Neural crest cell (in vitro differentiated cells): ENCODE measurements at places on chromosomes 11 and 22. TPM values are rescaled to one million over a fixed set of nuclear protein-coding genes. Genes with fewer than 3 reads are reported as not detected.

- DNase-seq: no peak
Measured at GRCh38 chr11:27317751-27318150, 45.3 kb downstream of the CCDC34 start.

- DNase-seq: no peak
Measured at GRCh38 chr11:28627690-28628255, 519.6 kb downstream of the METTL15 start.

Gene MMP20
- not detected in 2 replicates for total RNA-seq

- DNase-seq: no peak
Measured at GRCh38 chr11:35723913-35724312, 61.3 kb downstream of the TRIM44 start.

Gene FREY1
- 2.5 and 3.3 TPM in 2 replicates for total RNA-seq

- DNase-seq: peak; percentile 33
Measured at GRCh38 chr11:134275534-134276395, at the start of gene GLB1L3. Gene GLB1L3 (plus strand): TSS chr11:134276379. CDS start chr11:134276741, 362 bp downstream.

- no peak for DNase-seq
Measured at GRCh38 chr11:101786916-101787315, 127.9 kb upstream of the CEP126 start.

Gene CXCR5
- total RNA-seq: not detected in 2 replicates

Gene C11orf58
- 187 and 203 TPM in 2 replicates for total RNA-seq

- DNase-seq: no peak
Measured at GRCh38 chr22:35409783-35410662, 10.1 kb downstream of the MCM5 start.

DNA sequence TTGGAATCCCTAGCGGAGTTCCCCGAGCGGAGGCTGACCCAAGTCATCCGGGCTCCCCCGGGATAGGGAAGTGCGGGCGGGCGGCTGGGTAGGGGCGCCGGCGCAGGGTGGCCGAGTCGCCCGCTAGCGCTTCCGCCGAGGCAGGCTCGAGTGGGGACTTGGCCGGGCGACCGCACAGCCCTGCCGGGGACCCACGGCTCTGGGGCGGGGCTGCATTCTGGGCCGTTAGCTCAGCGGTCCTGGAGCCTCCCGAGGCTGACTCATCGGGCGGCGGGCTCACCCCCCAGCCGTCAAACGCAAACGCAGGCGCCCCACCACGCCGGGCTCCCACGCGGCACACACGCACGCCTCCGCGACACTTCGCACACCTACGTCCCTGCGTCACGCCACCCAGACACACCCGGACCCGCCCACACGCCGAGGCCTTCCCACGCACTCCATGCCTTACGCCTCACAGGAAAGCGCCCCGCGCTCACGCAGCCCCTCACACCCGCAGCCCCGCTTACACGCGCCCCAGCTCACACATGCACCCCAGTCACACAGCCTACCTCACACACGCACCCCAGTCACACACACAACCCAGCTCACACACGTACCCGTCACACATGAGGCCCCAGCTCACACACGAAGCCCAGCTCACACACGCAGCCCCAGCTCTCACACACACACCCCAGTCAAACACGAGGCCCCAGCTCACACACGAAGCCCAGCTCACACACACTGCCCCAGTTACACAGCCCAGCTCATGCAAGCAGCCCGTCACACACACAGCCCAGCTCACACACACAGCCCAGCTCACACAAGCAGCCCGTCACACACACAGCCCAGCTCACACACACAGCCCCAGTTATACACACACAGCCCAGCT is 1.2 kb downstream of the PHLDB1 start:
- DNase-seq: no peak

Gene GLYAT
- not detected in 2 replicates for total RNA-seq

GRCh38 chr11:126327281-126328000 is 23.6 kb downstream of the DCPS start:
- DNase-seq: no peak

Gene SEC14L6
- 3.3 and 3.6 TPM in 2 replicates for total RNA-seq

DNA sequence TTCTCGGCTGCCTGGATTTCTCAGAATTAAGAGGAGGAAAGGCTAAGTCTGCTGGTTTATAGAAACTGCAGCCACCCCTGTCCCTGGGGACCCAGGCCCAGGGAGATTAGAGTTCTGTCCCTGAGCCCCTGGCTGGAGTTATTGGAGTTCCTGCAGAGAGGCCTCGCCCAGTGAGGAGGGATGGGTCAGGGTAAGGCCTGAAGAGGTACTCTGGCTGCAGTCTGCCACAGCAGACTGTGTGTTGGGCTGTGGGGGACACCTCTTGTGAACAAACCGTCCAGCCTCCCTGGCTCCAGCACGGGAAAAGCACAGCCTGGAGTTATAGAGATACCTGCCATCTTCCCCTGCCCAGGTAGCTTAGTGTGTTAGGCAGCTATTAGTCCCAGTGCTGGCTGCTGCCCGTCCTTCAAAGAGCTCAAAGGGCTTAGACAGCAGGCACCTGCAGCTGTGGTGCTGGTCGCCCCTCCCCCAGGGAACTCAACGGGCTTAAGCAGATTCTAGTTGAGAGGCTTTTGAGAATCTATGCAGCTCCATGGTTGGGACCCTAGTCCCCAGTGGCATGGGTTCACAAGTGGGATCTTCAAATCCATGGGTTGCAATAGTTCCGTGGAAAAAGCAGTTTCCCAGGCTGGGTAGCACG is 36.6 kb upstream of the MUC15 start:
- no peak for DNase-seq

- peak; percentile 81 for DNase-seq
Measured at GRCh38 chr11:112555491-112556364, 295.1 kb upstream of the PLET1 start.

GRCh38 chr11:113179181-113179704 is 135.1 kb upstream of the TTC12 start:
- no peak for DNase-seq

DNA sequence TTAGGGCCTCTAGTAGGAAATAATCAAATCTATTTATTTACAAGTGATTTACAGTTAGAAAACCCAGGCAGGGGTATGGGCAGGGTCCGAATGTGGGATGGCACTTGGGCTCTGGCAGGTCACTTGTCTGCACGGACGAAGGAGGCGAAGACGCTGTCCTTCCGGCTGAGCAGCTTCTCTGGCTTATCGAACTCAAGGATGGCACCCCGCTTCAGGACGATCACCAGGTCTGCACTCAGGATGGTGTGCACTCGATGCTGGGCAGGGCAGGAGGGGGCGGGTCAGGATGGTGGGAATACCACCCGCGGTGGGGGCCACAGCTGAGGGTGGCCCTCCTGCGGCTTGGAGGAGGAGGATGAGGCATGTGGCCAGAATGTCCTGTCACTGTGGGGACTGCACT is 4.4 kb upstream of the KCNJ11 start:
- no peak for DNase-seq

DNA sequence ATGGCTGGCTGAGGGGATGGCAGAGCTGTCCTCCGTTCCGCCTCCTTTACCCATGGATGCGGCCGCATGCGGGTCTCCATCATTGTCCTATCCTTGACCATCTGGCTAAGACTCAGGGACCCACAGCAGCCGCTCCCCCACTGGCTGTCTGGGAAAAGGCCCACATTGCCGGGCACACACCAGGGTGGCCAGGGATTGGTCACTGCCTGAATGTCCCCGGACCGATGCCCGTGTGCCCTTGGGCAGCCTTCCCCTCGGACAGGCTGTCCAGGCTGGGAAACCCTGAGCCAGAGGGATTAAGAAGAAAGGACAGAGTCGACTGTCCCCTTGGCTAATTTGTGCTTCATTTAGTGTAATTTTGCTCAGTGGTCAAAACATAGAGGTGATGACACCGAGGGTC is 22.5 kb downstream of the H19 start:
- no peak for DNase-seq

Gene CECR2
- 32.8 and 34.6 TPM in 2 replicates for total RNA-seq

GRCh38 chr22:39453765-39454378 is 2.9 kb upstream of the MGAT3 start:
- DNase-seq: no peak

- DNase-seq: no peak
Measured at GRCh38 chr11:91047882-91048281, 825.0 kb upstream of the CHORDC1 start.

GRCh38 chr11:22808571-22809197 is 20.9 kb downstream of the SVIP start:
- no peak for DNase-seq

DNA sequence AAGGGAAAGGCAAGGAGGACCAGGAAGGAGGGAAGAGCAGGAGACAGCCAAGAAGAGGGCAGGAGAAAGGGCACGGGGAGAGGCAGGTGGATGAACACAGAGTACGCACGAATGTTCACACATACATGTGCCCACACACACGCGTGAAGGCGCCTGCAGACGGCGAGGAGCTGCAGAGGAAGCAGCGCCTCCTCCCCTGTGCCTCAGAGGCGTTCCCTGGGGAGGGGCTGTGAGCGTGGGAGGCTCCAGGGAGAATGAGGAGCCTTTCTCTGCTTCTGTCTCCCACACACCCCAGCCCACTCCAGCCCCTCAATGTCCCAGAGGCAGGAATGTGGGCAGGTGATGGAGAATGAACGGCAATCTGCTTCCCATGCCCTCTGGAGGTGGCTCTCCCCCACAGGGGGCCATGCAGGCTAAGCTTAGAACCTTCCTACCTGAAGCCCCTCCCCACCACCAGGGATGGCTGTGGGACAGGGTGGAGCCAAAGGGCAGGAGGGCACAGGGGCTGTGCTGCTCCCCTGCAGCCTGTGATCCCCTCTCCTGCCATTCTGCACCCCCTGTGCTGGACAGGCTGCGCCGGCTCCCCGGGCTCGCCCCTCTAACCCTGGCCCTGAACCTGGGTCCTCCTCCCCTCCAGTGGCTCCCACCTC is 25.3 kb downstream of the PPM1F start:
- no peak for DNase-seq

Gene CRYBB3
- not detected in 2 replicates for total RNA-seq

DNA sequence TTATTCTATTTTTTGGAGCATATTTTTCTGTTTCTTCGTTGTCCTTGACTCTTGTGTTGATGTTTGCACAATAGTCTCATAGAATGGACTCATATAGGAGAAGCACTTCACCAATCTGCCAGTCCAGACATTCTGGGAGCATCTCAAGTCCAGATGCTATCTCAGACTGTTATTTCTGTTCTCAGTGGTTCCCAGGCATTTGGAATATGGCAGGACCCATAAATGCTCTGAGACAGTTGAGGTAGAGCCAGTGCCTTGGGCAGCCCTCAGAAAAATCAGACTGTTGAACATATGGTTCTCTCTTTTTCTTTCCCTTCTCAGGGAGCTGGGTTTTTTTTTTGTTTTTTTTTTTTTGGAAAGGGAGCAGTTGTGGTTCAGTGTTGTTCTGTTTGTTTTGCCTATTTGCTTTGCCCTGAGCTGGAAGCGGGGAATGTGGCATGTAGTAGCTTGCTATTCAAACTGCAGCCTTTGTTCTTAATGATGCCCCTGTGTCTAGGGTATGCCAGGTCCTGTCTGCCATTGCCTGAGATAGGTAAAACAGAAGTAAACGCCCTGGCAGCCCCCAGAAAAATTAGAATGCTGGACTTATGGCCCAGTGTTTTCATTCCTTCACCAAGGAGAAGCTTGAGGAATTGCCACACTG is 3.7 kb upstream of the MS4A2 start:
- DNase-seq: no peak

Gene MSANTD2
- total RNA-seq: 28.7 and 29.0 TPM in 2 replicates

Gene OR10A3
- not detected in 2 replicates for total RNA-seq

GRCh38 chr11:9643751-9644150 is 20.1 kb upstream of the SWAP70 start:
- DNase-seq: no peak

GRCh38 chr22:24146194-24146616 is 35.1 kb upstream of the SUSD2 start:
- no peak for DNase-seq

Gene PATZ1
- 104 and 105 TPM in 2 replicates for total RNA-seq

DNA sequence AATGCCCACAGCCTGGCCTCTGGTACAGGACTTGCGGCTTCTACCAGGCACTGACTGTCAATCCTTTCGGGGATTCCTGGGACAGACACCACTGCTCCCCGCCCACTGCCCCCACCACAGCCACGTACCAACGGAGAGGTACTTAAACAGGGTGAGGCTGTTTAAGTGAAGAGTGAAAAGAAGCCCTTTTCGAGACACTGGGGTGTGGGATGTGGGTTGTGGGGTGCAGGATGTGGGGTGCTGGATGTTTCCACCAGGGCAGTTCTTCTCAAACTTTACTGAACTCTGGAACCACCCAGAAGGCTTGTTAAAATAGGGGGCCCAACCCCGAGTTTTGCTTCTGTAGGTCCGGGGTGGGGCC is 34.2 kb upstream of the PRR5 start:
- no peak for DNase-seq

- no peak for DNase-seq
Measured at GRCh38 chr11:11313902-11314692, 39.0 kb downstream of the CSNK2A3 start.

Gene CCDC86
- 41.6 and 44.3 TPM in 2 replicates for total RNA-seq

Gene FBXO7
- total RNA-seq: 82.0 and 82.8 TPM in 2 replicates

- peak; percentile 97 for DNase-seq
Measured at GRCh38 chr22:31970490-31971444, 26.4 kb downstream of the YWHAH start.

GRCh38 chr22:43515902-43516301 is 104.1 kb downstream of the MPPED1 start:
- no peak for DNase-seq

- DNase-seq: no peak
Measured at GRCh38 chr22:20840646-20841371, 17.8 kb downstream of the PI4KA start.

GRCh38 chr11:100759106-100759505 is 72.0 kb downstream of the ARHGAP42 start:
- DNase-seq: no peak

DNA sequence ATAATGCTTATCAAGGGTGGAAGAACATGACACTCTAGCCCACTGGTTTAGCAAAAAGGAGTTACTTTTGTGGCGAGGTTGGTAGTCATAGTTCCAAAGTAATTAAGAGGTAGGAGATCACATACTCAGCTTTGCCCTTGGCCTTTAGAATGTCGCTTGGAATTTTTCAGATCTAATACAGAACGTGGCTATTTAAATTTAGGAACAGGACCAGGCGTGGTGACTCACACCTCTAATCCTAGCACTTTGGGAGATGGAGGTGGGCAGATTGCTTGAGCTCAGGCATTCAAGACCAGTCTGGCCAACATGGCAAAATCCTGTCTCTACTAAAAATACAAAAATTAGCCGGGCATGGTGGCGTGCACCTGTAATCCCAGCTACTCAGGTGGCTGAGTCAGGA is 26.1 kb upstream of the ZNRF3 start:
- DNase-seq: no peak
